ENCODE measurements at places on chromosomes 3 and 15.

- no peaks in the 10 kb centered on the region for H3K4me1 ChIP-seq
- no peak overlapping the region for H3K27ac ChIP-seq
- H3K4me3 ChIP-seq = no peak overlapping the region
- H3K27me3 ChIP-seq = no peaks in the 10 kb centered on the region
- peak; percentile 62 for DNase-seq
- H3K36me3 ChIP-seq = peaks cover 4% of the 10 kb centered on the region
Observed at GRCh38 chr15:63553388-63553791, 43.8 kb upstream of the FBXL22 start.

DNA sequence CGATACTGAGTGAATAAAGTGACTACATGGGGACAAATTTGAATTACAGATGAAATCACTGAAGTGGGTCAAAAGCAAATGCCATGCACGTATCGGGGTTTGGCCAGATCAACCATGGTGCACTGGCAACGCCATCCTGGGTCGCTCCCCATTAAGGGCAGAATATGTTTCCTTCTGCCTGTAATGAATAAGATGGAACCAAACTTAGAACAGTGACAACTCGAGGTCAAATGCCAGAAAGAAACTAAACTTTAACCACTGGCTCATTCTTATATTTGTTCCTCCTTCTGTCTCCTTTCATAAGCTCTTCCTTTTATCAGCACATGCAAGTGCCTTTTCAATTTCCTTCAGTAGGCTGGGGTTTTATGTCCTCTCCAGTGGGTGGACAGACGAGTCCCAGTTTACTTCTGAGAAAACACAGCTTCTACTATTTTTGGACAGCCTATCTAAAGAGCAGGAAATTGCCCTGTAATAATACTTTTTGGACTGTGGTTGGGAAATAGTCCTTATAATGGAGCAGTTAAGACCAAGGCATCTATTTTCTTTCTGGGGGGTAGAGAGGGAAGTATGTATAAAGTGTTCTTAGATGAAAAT lies 61.4 kb downstream of the WHAMM start:
- H3K36me3 ChIP-seq = no peaks in the 10 kb centered on the region
- no peak overlapping the region for H3K4me3 ChIP-seq
- no peak overlapping the region for H3K27ac ChIP-seq
- no peaks in the 10 kb centered on the region for H3K27me3 ChIP-seq

DNA sequence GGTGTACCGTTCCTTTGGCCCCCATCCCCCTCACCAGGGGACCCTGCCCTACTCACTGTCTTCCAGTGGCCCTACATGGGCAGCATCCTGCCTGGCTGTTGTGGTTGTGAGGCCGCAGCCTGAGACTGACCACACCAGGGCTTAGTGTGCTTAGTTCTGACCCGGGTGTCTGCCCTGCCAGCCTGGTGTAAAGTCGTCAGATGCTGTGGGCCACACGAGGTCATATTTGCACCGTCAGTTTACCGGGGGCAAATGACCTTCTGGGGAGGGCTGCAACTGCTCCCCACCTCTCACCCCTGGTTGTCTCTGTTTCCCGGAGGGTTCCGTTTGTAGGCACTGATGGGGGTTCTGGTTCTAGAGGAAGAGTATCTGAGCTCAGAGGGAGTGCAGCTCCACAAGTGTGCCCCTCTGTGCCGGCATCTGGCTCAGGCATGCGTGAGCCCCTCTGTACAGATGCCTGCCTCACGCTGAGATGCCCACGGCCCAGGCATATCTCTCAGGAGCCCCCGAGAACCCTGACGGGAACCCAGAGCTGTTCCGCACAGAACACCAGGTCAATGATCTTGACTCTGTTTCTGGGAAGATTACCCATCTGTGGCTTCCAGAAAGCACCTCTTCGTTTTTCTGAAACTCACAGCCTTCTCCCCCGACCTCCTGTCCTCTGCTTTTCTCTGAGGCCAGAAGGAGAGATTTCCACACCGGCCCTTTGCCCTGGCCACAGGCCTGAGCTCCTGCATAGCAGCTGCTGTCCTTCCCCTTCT lies 19.2 kb downstream of the KLF13 start:
- H3K4me3 ChIP-seq = no peak overlapping the region
- DNase-seq = no peak
- peaks cover 13% of the 10 kb centered on the region for H3K4me1 ChIP-seq
- peaks cover 3% of the 10 kb centered on the region for H3K36me3 ChIP-seq
- H3K27me3 ChIP-seq = no peaks in the 10 kb centered on the region

- H3K4me1 ChIP-seq = peaks cover 9% of the 10 kb centered on the region
- no peak overlapping the region for H3K4me3 ChIP-seq
- peak; percentile 81 for DNase-seq
- no peaks in the 10 kb centered on the region for H3K36me3 ChIP-seq
- no peak overlapping the region for H3K27ac ChIP-seq
Observed at GRCh38 chr15:101201411-101202174, 50.3 kb downstream of the CHSY1 start.

DNA sequence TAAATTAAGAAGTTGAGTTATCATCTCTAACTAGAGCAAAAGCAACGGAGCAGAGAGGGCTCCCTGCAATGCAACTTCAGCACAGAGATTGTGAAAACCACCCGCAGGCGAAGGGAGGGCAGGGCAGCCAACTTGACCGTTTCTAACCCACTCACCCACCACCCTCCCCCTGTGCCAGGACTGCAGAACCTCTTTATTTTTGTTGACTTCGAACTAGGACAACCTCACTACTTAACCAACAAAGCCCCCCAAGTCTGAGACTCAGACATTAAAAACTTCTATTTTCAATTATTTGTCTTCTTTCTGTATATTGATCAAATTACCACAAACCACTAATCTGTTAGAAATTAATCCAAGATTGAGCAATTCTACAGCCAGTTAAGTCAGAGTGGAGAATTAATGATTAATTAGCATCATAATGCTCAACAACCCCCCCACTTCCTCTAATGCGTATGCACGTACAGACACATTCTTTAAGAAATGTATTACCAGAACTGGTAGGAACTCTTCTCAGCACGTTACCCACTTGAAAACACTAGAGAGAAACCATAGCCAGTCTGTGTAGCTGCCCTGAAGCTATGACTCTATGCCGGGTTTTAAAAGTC lies 2.0 kb downstream of the MGLL start:
- peaks cover 29% of the 10 kb centered on the region for H3K4me1 ChIP-seq
- no peak overlapping the region for H3K4me3 ChIP-seq
- peaks cover 6% of the 10 kb centered on the region for H3K27me3 ChIP-seq
- H3K27ac ChIP-seq = no peak overlapping the region
- peak; percentile 83 for DNase-seq

DNA sequence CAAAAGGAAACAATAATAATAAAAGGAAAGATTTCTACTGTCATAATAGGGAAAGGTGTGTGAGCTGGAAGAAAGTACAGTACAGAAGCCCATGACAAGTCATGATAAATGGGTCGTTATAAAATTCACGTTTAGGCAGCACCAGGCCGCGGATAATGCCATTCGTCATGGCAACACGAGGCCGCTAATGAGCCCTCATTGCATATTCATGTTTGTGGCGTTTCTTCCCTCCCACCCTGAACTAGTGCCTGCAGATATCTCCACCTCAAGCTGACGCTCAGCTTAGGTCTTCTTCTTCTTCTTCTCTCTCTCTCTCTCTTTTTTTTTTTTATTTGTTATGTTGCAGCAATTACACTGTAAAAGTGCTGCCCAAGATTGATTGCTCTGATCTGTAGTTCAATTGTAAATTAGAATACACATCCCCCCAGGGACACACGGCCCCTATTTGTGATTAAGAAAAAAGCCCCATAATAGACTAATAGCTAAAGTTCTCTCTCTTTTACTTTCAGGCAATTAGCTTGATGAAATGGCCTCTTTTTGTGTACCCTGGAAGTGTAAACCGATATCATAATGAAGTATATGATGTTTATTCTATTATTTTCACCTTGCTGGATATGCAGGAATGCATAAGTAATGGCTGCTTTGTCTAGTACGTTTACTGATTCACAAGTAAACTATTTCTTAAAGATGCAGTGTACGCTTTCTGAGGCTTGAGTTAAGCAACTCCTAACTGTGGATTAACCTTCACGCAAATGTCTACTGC lies 61.9 kb upstream of the NR2F2 start:
- H3K27ac ChIP-seq = no peak overlapping the region
- no peak for DNase-seq
- H3K27me3 ChIP-seq = no peaks in the 10 kb centered on the region

DNA sequence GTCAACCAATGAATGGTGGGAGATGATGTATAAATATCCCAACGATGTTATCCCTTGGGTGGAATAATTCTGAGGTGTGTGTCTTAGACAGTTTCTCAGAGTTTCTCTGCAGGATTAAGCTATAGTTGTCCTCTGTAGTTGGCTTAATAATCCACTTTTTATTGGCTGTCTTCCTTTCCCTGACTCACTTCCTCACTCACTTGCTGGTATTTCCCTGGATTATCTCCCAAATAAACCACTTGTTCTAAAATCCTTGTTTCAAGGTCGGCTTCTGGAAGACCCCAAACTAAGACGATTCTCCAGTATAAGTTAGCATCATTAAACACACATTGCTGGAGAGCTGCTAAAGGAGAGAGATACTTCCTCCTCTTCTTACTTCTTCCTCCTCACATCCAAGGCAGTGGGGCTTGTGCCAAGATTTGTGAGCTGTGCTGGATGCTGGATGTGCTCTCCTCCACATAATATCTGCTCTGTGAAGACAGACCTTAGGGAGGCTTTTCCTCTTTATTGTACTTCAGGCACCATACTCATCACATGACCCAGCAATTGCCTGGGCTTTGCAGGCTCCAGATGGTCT lies 22.5 kb upstream of the ROPN1 start:
- H3K27ac ChIP-seq = no peak overlapping the region
- DNase-seq = no peak
- H3K36me3 ChIP-seq = no peaks in the 10 kb centered on the region
- H3K4me1 ChIP-seq = no peaks in the 10 kb centered on the region
- no peak overlapping the region for H3K4me3 ChIP-seq
- H3K27me3 ChIP-seq = no peaks in the 10 kb centered on the region

DNA sequence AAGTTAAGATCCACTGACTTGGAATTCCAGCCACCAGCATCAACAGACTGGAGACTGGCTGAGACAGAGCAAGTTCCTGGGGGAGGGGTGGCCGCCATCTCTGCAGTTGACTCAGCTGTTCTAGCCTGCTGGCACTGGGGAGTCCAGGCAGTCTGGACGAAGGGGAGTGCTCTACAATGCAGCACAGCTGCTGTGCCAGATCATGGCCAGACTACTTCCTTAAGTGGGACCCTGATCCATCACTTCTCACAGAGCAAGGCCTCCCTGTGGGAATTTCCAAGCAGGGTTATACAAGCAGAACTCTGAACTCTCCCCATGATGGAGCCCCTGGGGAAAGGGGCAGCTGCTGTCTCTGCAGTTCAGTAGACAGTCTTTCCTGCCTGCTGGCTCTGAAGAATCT lies 35.2 kb downstream of the PYGO1 start:
- no peak overlapping the region for H3K4me3 ChIP-seq
- peak overlapping the region; percentile 79 for H3K27ac ChIP-seq

GRCh38 chr3:21405671-21406667 lies 345.0 kb downstream of the ZNF385D start:
- DNase-seq = no peak
- H3K4me1 ChIP-seq = no peaks in the 10 kb centered on the region
- no peaks in the 10 kb centered on the region for H3K36me3 ChIP-seq
- H3K4me3 ChIP-seq = no peak overlapping the region
- H3K27me3 ChIP-seq = no peaks in the 10 kb centered on the region

- H3K36me3 ChIP-seq = no peaks in the 10 kb centered on the region
- H3K4me1 ChIP-seq = no peaks in the 10 kb centered on the region
- no peak overlapping the region for H3K4me3 ChIP-seq
- H3K27me3 ChIP-seq = no peaks in the 10 kb centered on the region
Observed at GRCh38 chr3:171234298-171235010, 207.9 kb upstream of the SLC2A2 start.

- no peak for DNase-seq
- no peak overlapping the region for H3K27ac ChIP-seq
- no peaks in the 10 kb centered on the region for H3K36me3 ChIP-seq
- no peak overlapping the region for H3K4me3 ChIP-seq
- no peaks in the 10 kb centered on the region for H3K27me3 ChIP-seq
- no peaks in the 10 kb centered on the region for H3K4me1 ChIP-seq
Observed at GRCh38 chr15:70146771-70147170, 49.1 kb upstream of the TLE3 start.

GRCh38 chr3:185960522-185961288 lies 22.9 kb upstream of the TRA2B start:
- no peaks in the 10 kb centered on the region for H3K36me3 ChIP-seq
- H3K27ac ChIP-seq = no peak overlapping the region
- no peaks in the 10 kb centered on the region for H3K27me3 ChIP-seq
- no peak overlapping the region for H3K4me3 ChIP-seq

GRCh38 chr3:70358978-70359580 lies 46.6 kb upstream of the MDFIC2 start:
- no peak overlapping the region for H3K4me3 ChIP-seq
- H3K36me3 ChIP-seq = no peaks in the 10 kb centered on the region
- DNase-seq = peak; percentile 58
- H3K27me3 ChIP-seq = no peaks in the 10 kb centered on the region

DNA sequence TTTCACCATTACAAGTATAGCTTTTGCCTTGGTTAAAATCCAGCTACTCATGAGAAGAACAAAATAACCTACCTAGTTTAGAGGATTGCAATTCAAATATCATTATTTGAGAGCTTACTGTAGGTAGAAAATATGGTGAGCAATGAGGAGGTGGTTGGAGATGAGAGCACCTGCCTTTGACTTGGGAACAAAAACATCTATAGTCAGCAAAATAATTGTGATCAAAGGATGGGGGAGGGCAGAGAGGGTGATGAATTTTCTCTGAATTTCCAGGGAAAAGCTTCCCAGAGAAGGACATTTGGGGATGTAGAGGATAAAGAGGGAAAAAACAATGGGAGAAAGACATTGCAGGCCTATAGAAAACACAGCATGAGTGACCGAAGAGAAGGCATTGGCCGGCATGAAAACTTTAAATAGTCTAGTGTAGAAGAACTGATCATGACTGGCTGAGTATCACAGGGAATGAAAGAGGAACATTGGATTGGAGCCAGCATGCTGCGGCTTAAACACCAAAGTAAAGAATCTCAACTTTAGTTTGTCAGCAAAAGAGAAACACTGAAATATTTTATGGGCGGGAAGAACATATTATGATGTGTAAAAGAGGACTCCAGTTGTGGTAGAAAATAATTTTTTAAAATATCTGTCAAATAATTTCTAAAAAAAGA lies 581.3 kb downstream of the UNC13C start:
- DNase-seq = no peak
- no peaks in the 10 kb centered on the region for H3K4me1 ChIP-seq
- no peaks in the 10 kb centered on the region for H3K27me3 ChIP-seq
- no peaks in the 10 kb centered on the region for H3K36me3 ChIP-seq
- H3K27ac ChIP-seq = no peak overlapping the region
- H3K4me3 ChIP-seq = no peak overlapping the region

DNA sequence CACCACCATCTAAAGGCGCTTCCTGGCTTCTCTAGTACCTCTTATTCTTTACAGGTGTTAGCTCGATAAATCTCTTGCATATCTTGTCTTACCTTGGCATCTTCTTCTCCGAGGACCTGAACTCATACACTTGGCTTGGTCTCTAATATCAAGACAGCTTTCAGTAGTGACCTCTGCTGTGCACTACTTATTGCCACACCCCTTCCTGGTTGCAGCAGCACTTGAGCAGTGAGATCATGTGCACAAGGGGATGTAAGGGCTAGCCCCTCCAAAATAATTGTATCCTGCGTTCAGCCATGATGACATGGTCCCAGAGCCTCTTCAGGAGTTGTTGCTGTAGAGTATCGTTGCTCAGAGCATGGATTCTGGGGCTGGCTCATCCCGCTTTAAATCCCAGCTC lies 1.3 kb upstream of the PLA1A start:
- peaks cover 12% of the 10 kb centered on the region for H3K4me1 ChIP-seq
- H3K4me3 ChIP-seq = no peak overlapping the region
- DNase-seq = no peak
- H3K36me3 ChIP-seq = no peaks in the 10 kb centered on the region
- H3K27me3 ChIP-seq = no peaks in the 10 kb centered on the region

Measured in trophoblast cell (in vitro differentiated cells and primary cell).